ENCODE measurements at places on chromosomes 1 and 21.

GRCh38 chr1:237763137-237763536 is 127.6 kb downstream of the ZP4 start:
- no peak for DNase-seq

DNA sequence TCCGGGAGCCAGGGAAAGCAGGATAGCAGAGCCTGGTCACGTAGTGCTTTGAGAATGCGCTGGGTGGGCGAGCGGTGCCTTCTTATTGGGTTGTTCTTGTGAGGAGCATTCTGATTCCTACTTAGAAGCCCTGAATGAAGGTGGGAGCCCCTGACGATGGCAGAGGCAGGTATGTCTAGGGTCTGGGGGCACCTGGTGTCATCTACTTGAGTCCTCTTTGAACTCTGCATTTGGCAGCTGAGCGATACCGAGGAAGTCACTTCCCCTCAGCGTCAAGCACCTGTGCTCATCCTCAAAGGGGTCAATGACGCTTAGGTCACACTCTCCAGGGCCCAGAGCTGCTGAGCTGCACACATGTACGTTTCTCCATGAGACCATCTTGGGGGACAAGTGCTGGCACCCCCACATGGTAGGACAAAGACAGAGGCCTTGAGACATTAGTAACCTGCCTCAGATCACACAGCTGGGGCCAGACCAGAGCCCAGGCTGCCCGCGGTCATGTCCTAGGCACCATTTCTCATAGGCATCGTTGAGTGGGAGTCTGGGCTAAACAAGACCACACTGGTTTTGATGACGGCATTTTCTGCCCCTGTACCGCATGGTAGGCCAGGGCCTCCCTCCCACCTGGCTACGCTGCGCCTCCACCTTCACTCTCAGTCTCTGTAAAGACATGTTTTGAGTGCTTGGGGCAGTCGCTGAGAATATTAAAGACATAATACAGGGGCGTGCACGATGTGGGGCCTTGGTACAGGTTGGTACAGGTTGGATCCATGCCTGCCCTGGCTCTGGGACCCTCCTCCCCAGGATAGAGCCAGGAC is 69.1 kb upstream of the ABCG1 start:
- no peak for DNase-seq

DNA sequence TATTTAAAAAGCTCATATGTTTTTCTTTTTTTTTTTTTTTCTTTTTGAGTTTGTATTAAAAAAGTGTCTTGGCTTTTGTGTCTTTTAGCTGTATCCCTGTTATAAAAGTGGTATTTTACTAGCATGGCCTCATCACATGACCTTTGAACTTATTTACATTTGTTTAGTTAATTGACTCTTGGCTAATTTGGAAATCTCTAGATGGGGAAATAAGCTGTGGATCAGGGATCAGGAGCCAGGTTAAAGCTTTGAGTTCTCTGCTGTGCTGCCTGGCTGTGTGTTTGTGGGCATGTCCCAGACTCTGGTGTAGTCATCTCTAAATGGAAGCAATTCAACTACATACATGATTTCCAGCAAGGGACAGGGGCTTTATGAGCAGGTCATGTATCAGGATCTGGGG is 56.5 kb downstream of the HHAT start:
- DNase-seq = no peak

- no peak for DNase-seq
Measured at GRCh38 chr21:36551731-36552433, 72.0 kb upstream of the CLDN14 start.

DNA sequence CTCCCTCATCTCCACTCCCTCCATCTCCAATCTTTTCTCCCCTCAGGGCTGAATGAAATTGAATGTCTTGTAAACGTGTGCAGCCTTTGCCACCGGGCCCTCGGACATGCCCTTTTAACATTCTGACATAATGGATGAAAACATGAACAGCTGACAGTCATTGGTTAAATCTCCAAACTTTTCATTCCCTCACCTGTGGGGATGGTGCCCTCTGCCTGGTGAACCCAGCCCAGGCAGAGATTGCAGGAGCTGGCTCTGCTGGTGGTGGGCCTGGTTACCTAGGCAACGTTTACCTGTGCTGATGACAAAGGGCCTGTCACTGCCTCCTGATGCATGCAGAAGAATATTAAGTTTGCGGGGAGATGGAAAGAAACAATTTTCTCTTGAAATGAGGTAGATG is 21.3 kb downstream of the ST6GALNAC3 start:
- no peak for DNase-seq

- peak; percentile 61 for DNase-seq
Measured at GRCh38 chr1:6497215-6497866, 5.9 kb upstream of the PLEKHG5 start.

DNA sequence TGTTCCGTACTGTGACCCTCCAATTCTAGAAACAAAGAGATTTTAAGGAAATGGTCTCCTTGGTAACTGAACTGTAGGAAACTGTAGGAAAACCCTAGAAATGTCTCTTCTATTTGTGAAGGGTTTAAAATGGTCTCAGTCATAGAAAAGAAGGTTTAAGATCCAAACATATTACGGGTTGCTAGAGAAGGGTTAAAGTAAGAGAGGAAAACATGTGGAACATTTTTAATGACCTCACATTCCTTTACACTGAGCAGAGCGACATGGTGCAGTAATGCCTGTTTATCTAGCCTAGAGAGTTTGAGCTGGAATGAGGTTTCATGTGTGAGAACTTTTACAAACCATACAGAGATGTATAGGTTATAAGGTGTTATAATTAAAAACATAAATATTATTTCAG is 36.9 kb upstream of the C1orf105 start:
- no peak for DNase-seq

- DNase-seq = no peak
Measured at GRCh38 chr1:71557138-71557537, 476.3 kb upstream of the ZRANB2 start.

GRCh38 chr1:45840704-45841103 is 37.3 kb downstream of the MAST2 start:
- no peak for DNase-seq

DNA sequence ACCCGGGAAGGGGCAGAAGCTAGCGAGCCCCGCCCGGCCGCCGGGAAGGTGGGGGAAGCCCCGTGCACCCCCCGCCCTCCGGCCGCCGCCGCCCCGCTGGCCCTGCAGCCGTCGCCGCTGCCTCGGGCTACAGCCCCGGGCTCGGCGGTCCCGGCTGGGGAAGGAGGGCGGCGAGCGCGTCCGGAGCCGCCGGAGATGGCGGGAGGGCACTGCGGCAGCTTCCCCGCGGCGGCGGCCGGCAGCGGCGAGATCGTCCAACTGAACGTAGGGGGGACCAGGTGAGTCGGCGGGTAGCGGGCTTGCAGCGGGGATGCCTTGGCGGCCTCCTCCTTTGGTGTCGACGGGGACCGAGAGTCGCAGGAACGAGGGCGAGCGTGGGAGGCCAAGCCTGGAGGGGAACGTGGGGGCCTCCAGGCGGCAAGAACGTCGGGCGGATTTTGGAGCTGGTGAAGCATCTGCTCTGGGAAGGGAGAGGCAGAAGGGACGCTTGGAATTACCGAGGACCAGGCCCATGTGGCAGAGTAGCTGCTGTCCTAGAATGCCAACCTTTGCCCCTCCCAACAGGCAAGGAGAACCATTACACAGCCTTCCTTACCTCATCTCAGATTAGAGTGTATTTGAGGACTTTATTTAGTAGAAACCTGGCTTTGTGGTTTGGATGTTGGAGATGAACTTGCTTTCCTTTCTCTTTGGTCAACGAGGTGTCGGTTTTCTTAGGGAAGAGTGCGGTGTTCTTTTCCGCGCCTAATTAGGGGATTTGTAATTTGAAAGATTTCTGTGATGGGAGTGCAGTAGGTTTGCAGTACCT is 591 bp downstream of the KCTD3 start:
- DNase-seq = peak; percentile 63

DNA sequence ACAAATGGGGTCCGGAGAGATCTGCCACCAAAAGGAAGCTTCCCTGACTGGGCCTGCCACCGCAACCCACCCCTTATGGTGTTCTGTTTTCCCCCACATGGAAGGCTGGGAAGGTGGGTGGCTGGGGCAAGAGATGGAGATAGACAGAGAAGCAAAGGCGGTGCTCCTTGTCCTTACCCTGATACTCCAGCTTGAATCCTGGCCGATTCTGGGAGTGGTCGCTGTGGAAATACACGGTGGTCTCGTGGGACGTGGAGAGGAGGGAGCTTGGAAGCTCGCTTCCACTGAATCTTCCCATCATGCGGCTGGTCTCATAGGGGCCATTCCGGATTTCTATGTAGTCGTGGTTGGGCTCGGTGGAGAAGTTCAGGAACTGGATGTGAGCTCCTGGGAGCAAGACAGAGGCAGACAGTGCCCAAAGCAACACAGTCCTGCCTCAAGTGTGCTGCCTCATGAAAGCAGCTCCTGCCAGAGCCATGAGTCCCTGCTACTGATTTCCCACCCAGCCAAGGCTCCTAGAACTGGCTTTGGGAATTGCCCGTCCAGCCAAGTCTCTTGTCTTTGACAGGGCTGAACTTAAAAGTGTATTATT is 138.5 kb downstream of the ZSCAN20 start:
- no peak for DNase-seq

DNA sequence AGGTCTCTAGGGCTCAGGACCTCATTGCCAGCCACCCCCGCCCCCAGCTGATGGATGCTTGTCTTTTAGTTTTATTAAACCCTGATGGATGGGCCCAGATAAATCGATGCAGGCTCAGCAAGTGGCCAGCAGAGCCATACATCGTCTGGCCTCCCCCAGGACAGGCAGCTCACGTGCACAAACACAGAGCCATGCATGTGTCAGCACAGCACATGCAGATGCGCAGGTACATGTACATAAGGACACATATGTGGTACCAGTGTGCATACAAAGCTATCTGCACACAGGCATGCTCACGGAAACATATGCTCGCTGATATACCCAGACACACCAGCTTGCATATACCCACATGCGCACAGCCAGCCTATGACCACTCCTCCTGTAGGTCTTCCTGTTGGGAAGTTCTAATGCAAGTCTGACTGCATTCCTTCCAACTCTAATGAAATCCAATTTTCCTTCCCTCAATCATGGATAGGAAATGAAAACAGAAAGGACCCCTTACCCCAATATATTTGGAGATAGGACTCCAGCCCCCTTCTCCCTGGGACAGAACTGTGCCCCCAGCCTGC is 897 bp downstream of the COL16A1 start:
- DNase-seq = no peak

GRCh38 chr1:223076362-223076761 is 66.7 kb downstream of the TLR5 start:
- DNase-seq = no peak

- DNase-seq = no peak
Measured at GRCh38 chr21:44751799-44752636, 40.6 kb upstream of the TSPEAR start.

- DNase-seq = no peak
Measured at GRCh38 chr1:186234976-186235686, 139.9 kb downstream of the TPR start.

GRCh38 chr21:28393279-28393678 is 599.4 kb downstream of the LTN1 start:
- no peak for DNase-seq

- no peak for DNase-seq
Measured at GRCh38 chr1:210635108-210635507, 306.4 kb downstream of the HHAT start.

- no peak for DNase-seq
Measured at GRCh38 chr1:36706416-36706815, 223.7 kb upstream of the CSF3R start.

DNA sequence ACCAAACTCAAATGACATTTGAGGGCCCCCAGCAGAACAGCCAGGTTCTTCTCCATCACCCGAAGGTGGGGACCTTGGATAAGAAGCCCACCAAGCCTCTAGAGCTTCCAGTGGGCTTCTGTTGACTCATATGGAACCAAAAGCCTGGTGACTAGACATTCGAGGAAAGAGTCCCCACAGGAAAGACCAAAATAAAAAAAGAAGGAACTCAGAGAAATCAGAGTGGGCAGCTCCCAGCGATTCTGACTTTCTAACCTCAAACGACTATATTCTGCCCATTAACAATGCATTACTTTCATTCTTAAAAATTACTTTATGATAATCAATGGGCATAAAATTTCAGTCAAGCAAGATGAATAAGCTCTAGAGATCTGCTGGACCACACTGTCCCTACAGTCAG is 9.6 kb upstream of the CHIT1 start:
- DNase-seq = no peak

DNA sequence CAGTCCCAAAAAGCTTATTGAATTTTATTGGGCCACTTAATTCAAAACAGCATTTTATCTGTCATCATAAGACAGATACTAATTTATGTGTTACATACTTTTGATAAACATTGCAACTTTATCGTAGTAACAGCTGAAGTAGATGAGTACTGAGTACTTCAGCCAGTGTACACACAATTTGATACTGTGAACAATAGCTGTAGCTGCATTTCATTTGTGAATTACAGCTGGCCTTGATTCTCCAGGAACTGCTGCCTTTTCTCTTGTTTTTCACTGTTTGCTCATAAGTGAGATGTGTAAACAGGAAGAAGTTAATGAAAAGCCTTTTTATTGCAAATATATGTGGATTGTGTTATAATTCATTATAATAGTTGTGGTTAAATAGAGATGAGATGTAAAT is 10.2 kb downstream of the UAP1 start:
- DNase-seq = no peak

DNA sequence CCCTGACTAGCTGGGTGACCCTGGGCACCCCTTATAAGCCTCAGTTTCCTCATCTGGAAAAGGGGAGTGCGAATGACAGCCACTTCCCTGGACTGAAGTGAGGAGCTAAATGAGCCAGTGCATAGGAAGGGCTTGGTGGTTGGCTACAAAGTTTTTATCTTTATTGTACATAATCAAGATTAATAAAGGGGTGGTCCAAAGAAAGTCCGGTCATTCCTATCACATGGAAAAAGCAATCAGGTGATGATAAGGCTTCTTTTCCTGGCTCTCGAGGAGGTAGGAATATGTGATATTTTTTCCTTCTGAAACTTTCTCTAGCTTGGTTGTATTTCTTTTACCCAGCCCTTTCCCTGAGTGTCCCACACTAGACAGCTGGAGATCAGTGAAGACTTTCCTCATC is 56.5 kb downstream of the TMCO4 start:
- DNase-seq = no peak

DNA sequence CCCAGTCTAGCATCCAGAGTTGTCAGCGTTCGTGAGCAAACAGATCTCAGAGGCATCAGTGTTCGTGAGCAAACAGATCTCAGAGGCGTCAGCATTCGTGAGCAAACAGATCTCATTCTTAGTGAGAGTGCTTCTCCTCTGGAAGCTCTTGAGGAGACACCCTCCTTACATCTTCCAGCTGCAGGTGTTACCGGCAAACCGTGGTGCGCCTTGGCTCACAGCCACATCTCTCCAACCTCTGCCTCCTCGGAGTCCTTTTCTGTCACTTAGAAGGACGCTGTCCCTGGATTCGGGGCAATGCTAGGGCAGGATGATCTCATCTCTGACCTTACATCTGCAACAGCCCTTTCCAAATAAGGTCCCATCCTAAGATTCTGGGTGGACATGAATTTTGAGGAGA is 14.6 kb upstream of the UMODL1 start:
- DNase-seq = no peak

- no peak for DNase-seq
Measured at GRCh38 chr21:17729455-17729854, 89.7 kb downstream of the C21orf91 start.

All from activated T-cell treated with anti-CD3 and anti-CD28 coated beads, Interleukin-2, amount 50 U/mL, for 48 hours (primary cell).